ENCODE measurements at places on chromosomes 6 and 20.
A peak's percentile ranks its signal among the peaks of the same experiment; 100 is the strongest.

DNA sequence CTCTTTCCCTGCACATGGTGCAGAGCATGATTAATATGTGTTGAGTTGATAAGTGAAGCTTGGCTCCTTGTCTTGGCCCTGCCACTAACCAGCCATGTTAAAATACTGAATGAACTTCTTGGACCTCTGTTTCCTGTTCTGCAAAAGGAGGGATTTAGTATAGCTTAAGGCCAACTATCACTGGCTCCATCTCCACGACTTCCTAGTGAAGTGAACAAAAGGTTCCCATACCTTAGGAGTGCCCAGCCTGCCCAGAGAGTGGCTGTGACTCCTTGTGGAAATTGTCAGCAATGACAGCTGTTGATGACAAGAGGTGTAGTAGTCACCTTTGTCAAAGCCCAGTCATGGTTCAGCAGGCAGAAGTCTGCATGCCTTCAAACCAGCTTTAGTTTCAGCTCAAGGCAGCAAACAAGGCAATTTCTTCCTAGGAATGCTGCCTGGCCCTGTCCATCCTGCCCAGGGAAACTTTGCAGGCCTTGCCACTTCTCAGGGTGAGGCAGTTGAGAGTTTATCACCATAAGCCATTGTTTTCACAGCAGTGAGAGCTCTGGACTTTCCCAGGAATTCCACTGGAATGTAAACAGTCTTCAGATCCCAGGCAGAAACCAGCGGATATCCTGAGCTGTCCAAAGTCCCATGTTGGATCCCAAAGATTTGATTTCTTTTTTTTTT is 169.7 kb upstream of the TNFAIP3 start:
- no peak for DNase-seq

- DNase-seq: no peak
These were observed 4.3 kb downstream of the PREX1 start for GRCh38 chr20:48823476-48823875.

GRCh38 chr6:3250231-3250675 is 8.5 kb upstream of the PSMG4 start:
- DNase-seq: no peak

DNA sequence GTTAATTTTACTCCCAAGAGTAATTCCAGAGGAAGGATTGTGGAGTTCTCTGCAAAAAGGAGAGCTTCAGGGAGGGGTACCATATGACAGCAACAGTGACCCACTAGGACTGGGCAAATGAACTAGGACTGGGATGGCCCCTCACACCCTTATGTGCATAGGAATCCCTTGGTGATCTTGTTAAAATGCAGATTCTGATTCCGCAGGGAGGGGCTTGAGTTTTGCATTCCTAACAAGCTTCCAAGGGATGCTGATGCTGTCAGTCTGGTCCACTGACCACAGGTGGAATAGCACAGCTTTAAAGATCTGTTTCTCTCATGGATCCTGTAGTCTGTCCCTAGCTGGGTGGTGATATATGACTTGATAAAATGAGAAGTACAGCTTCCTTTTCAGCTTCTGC is 6.3 kb upstream of the FOXA2 start:
- DNase-seq: no peak

GRCh38 chr6:130303431-130303830 is 62.4 kb upstream of the TMEM200A start:
- no peak for DNase-seq

- no peak for DNase-seq
These were observed 16.1 kb downstream of the E2F3 start for GRCh38 chr6:20417819-20418218.

DNA sequence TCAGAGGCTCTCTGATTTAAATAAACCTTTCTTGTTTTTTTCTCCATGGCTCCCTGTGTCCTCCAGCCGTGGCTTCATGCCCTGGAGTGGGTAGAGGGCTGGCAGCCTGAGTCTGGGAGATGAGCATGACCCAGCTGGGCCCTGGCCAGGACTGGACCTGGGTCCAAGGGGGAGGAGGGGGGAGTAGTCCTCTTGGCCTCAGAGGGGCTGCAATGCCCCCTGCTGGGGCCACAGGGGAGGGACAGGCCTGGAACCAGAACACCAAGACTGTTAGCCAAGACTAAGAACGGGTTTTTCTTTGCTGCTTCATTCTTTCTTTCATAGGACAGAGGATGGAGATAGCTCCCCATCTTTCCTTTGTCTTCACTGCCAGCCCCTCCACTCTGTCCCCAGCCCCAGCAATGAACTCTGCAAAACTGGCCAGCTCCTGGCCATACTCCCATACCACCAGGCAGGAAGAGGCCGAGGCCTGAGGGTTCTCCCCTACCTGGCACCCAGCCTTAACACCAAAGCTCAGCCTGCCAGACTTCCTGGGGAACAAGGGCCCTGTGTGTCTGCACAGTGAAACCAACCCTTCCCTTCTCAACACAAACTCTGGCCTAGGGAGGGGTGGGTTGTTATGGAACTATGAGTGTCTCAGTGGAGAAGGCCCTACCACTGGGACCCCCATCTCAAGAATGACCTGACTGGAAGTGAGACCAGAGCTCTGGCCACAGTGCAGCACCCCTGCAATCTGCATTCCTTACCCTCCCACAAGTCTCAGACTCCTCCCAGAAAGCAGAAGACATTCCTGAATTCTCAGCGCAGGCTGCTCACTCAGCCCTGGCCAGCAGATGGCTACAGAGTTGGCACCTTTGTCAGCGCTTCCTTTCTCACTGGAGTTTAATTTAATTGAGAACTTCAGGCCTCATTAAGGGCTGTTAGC is 11.0 kb downstream of the SLC29A1 start:
- no peak for DNase-seq

GRCh38 chr6:38169977-38170526 is 350.5 kb downstream of the ZFAND3 start:
- DNase-seq: peak; percentile 88

DNA sequence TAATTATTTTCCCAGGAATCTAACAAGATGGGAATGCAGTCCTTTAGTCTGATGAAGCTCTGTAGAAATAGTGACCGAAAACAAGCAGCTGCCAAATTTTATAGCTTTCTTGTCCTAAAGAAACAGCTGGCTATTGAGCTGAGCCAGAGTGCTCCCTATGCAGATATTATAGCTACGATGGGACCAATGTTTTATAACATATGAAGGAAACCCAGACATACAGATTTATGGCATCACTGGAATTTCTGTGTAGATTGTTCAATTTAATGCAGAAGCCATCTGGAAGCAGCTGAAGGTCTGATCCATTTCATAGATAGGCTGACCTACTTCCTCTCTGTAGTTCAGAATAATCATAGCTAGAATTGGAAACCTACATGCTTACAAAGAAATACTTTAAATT is 11.8 kb upstream of the SNPH start:
- no peak for DNase-seq

- DNase-seq: no peak
These were observed 17.2 kb downstream of the GNAS start for GRCh38 chr20:58869662-58870227.

DNA sequence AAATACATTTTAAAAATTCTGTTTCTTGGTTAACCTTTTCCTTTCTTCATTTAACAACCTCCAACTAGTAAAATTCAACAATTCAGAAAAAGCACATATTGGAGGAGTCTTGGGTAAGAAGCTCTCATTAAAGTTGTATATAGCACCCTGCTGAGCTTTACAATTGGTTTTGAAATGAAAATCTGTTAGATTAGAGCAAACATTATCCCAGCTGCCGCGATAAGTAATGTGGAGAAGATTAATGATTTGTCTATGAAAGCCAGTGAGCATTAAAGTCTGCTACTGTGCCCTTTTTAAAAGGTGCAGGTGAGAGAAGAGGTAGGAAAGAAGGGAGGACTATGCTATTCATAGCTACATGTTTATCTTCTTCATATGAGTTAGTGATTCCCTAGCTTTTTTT is 201.5 kb downstream of the ZFAND3 start:
- DNase-seq: peak; percentile 10

- no peak for DNase-seq
These were observed 112.2 kb downstream of the ADGRB3 start for GRCh38 chr6:68747110-68747790.

DNA sequence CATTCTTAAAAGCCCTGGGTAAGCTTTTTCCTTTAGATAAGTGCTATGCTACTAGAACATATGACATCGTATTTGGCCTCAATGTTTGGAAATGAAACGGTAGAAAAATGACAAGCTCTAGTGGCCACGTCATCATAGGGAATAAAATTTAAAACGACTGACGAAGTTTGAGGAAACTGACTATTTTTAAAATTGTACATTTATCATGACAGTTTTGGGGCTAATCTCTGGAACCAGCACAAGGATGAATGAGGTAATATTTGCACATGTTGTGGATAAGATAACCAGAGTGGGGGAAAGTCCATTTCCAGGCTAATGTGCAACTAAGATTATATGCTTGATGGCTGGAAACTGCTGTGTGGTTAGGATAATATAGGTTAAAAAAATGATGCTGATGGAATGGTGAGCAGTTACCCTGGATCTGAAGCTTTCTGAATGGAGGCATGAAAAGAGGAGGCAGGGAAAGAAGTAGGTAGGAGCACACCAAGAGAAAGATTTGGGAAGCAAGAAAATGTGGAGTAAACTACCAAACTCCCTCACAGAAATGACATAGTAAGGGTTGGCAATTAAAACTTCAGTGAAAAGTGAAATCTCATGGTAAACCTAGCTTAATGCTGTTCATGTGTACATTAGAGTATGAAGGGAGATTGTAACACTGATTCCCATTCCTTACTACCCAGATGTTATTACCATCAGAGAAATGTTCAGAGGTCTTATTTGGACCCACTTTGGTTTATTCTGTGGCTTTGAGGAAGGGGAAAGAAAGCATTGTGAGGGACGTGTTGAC is 42.7 kb upstream of the CEP162 start:
- DNase-seq: no peak

DNA sequence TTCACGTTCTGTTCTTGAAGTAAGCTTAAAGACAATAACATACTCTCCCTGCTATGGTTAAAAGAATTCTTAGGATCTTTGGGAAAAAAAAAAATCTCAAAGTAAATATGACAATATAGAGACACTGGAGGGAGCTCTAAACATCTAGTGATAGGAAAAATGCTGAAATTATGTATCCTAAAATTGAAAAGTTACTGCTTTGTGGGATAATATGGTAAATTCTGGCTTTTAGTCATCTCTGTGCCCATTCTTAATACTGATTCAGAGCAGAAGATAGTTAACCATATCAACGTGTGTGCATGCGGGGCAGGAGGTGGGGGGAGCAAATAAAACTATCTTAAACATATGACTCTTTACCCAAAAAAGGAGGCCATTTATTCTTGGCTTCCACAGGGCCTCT is 165.4 kb downstream of the GMPR start:
- DNase-seq: no peak

DNA sequence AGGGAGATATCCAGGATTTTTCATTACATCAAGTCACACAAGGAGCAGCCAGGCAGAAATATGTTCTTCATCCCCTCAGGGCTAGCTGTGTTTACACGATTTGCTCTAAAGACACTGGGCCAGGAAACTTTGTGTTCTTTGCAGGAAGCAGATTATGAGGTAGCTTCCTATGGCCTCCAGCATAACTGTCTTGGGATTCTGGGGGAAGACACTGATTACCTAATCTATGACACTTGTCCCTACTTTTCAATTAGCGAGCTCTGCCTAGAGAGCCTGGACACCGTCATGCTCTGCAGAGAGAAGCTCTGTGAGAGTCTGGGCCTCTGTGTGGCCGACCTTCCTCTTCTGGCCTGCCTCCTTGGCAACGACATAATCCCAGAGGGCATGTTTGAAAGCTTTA is 11.2 kb downstream of the FAM120B start:
- no peak for DNase-seq

- no peak for DNase-seq
These were observed 1.0 kb downstream of the GINM1 start for GRCh38 chr6:149567194-149567586.

GRCh38 chr6:36639171-36639808 is 39.2 kb upstream of the CDKN1A start:
- no peak for DNase-seq

- no peak for DNase-seq
These were observed 34.5 kb upstream of the FAM184A start for GRCh38 chr6:119112812-119113530.

GRCh38 chr20:22572491-22572890 is 11.9 kb downstream of the FOXA2 start:
- no peak for DNase-seq

GRCh38 chr20:57458400-57459160 is 66.4 kb downstream of the CTCFL start:
- no peak for DNase-seq

DNA sequence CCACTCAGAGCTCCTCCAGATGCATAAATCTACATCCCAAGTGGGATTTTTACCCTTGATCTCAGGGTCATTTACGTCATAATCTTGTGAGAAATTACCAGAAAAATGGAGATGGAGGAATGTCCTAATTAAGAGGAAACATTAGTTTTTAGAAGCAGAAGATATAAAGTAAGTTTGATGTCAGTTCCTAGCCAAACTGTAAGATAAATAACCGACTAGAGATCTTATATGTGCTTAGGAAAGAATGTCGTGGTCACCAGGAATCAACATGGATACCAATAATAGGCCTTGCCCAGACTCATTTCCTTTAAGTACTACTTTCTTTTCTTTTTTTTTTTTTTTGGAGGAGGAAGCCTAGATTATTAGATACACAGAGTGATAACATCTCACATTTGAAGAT is 186.9 kb downstream of the UTRN start:
- no peak for DNase-seq

GRCh38 chr20:53322651-53323050 is 271.0 kb downstream of the ZNF217 start:
- no peak for DNase-seq

DNA sequence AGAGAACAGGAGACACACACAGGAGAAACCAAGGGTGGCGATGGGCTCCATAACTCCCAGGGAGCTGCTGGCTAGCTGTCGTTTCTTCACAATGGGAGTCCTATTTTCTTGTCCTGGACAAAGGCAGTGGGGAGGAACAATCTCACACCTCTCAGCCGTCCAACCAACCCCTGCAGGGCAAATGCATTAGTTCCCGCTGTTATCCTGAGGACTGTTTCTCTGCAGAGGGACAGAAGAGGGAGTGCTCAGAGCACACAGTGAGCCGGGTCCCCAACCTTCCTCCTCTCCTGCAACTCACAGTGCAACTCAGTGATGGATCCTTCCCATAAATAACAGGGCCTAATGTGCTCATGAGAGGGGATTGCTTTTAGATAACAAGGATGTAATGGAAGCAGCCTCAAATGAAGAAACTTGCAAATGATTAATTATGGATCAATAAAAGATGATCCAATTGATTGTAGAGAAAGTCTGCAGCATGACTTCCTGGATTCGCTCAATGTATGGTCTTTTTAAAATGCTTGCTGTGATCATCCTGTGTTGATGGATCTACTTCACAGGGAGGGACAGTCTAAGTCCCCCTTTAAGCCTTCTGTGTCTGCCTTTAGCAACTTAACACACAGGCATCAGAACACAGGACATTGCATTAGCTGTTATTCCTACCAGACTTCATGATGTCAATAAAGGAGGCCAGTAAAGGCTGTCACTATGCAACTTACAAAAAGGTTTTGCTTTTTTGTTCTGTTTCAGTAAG is 453.4 kb upstream of the AGPAT4 start:
- DNase-seq: no peak

- DNase-seq: no peak
These were observed 17.5 kb downstream of the KIF25 start for GRCh38 chr6:168015009-168015408.

Measured in NCI-H345 (cell line).